ENCODE measurements at places on chromosomes 7 and 10.
A peak's percentile ranks its signal among the peaks of the same experiment; 100 is the strongest.

GRCh38 chr10:1424648-1425047, 312.7 kb downstream of the ADARB2 start:
- DNase-seq, result no peak

DNA sequence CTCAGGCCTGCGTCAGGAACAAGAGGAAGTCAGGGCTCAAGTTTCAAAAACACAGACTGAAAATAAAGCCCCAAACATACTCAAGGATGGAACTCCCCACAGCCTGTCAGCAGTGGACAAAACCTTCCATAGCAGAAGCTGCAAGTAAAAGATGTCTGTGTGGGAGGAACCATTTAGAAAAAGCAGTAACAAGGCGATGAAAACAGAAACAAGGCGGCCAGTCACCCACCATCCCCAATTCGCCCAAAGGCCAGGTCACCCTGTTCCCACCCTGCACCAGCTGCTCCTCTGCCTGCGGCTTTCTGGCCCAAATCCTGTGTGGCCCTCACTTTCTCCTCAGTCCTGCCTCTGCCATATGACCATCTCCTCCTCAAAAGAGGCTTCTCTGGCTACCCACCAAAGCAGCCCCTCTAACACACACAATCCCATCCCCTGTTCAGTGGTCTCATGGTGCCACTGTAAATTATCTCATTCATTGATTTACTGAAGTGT, 27.8 kb downstream of the KCNMA1 start:
- DNase-seq, result no peak

- no peak for DNase-seq
Observed at GRCh38 chr10:70590655-70591416, 11.7 kb downstream of the PRF1 start.

- no peak for DNase-seq
Observed at GRCh38 chr10:89236226-89236797, 15.3 kb downstream of the LIPA start.

- no peak for DNase-seq
Observed at GRCh38 chr7:33066771-33067170, 4.2 kb upstream of the NT5C3A start.

DNA sequence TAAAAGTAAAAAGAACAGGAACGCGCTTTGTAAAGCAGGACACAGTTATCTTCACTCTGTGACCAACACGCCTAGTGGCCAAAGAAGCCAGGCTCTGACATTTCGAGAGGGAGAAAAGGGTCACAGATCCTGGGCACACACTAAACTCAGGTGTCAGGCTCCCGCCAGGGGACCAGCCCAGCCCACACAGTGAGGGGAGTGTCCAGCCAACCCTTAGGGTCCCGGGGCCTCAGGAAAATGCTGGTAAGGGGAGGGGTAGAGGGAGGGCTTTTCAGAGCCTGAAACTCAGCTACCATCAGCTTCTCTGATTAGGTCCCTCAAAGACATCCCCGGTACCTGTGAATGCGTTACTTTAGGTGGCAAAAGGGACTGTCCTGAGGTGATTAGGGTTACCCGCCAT, 16.6 kb downstream of the ANXA11 start:
- DNase-seq, result no peak

DNA sequence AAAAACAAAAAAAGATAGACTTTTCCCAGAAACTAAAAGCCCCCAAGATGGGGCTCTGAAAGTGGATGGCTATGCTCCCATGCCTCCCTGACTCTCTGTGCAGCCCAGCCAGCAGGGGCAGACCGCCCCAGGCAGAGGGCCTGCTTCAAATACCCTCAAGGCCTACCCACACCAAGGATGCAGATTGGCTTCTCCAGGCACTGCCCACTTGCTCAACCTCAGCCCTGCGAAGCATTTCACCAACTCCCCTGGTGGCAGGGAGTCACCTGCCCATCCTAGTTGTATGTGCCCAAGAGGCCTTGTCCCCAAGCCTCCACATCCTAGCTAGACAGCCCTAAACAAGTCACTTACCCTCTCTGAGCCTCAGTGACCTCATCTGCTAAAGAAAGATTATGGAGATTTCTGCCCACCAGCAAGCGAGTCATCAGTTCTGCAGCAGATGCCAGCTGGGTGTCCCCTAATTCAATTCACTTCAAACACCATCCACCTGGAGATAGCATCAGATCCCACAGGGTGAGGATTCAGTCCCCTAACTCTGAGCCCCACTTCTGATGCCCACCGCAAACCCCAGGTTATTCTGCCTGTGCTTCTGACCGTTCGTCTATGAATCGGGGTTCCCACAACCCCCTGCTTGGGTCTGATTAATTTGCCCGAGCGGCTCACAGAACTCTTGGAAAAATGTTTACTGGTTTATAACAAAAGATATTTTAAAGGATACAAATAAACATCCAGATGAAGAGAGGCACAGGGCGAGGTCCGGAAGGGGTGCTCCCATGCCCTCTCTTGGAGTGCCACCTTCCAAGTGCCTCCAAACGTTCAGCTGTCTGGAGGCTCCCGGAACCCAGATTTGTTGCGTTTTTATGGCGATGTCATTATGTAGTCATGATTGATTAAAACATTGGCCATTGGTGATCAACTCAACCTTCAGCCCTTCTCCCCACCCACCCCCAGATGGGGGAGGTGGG, 18.6 kb upstream of the ZMIZ1 start:
- DNase-seq, result peak; percentile 46

DNA sequence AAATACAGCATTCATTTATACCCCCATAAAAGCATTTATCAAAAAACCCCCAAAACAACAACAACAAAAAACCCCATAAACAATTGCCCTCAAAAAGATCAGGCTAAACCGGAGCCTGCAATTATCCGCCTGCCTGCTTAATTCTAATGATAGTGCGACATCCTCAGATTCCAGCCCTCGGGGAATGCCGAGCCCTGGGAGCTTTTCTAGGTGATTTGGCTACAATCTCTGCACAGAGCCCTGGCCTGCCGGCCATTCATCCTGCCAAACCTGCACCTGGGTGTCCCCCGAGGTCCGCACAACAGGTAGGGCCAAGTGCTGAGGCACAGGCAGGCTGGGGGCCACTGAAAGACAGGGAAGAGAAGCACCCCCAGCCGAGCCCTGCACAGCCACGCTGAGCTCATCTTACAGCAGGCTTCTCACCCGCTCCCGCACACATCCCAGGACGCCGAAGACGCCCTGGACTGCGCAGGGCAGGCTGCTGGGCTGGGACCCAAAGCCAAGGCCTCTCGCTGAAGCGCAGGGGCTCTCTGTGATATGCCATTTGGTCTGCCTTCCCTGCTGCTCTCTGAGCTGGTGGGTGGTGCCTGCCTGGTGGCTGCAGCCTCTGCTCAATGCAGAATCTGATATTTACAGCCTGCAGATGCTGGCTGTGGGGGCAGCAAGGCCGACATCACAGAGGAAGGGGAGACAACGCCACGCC, 57.5 kb downstream of the CAMK2B start:
- no peak for DNase-seq
